MM.1S (cell line): ENCODE measurements at places on chromosomes 1 and 21.
A peak's percentile ranks its signal among the peaks of the same experiment; 100 is the strongest.

DNA sequence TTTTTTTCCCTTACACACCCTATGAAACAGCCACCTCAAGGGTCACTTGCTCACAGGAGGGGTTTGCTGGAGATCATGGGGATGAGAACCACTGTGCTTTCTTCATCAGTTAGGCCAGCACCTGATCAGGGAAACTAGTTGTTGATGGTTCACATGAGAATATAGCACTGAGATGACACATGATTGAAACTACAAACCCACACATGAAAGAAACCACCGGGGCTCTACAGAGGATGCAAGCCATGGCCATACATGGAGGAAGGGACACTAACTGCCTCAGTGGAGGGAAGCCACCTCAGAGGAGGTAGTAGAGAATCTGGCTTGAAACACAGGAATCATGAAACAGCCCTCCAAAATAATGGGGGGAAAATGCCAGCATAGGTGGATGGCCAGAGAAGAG is 63.2 kb downstream of the PRKAB2 start:
- no peak for DNase-seq

DNA sequence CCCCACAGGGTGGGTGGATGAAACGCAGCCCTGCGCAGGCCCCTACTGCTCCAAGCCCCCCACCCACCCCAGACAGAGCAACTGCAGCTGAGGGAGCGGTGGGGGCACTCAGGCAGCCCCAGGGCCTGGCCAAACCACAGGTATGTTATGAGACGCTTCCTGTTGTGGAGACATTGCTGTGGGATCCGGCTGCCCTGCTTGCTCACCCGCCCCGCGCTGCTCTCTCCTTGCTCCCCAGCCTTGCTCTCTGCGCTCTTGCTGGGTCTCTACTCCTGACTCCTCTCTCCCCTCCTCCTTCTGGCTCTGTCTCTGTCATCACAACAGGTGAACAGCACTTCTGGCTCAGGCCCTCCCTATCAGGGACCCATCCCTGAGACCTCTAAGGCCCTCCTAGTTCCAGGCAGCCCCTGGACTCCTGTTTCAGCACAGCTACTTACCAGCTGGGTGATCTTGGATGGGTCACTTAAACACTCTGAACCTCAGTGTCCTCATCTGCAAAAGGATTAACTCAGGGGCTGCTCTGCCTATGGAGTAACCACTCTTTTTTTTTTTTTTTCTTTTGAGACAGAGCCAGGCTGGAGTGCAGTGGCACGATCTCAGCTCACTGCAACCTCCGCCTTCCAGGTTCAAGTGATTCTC is 15.9 kb downstream of the COL8A2 start:
- no peak for DNase-seq

- DNase-seq = no peak
Measured at GRCh38 chr1:56696663-56697062, 51.5 kb downstream of the PRKAA2 start.

- DNase-seq = no peak
Measured at GRCh38 chr1:183027791-183028190, 4.6 kb downstream of the LAMC1 start.

- no peak for DNase-seq
Measured at GRCh38 chr1:240508201-240508600, 103.8 kb downstream of the GREM2 start.

- no peak for DNase-seq
Measured at GRCh38 chr1:229509576-229509975, 1.4 kb upstream of the NUP133 start.

GRCh38 chr1:4733446-4734177 is 79.2 kb downstream of the AJAP1 start:
- no peak for DNase-seq

GRCh38 chr1:245872475-245872874 is 634.6 kb downstream of the SMYD3 start:
- DNase-seq = no peak

GRCh38 chr1:43532716-43533115 is 2.0 kb downstream of the PTPRF start:
- no peak for DNase-seq

DNA sequence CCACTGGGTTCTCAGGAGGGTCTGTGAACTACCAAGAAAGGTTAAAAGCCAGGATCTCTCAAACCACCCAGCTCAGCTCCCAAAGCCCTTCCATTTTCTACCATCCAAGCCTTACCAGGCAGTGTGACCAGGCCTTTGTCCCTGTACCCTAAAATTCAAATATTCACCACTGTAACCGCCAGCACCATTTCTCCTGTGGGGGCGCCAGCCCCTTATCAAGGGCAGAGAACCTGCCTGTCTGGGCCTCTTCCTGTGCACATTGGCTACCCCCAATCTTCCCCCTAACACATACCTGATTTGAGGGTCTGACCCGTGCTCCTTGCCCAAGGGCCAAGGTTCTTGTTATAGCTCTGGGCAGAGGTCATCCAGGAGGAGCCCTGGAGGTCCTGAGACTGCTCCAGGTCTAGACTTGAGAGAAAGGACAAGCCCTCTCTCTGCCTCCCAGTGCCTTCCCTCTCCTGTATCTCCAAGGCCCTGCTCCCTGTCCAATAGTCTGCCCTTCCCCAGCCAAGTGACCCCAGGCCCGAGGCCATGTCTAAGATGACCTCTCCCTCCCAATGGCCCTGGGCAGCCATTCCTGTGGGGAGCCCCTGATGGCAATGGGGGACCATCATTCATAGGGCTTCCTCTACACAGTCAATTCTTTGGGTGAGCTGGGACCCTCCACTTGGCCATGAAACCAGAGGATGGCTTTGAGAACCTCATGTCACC is 78.5 kb downstream of the FHAD1 start:
- no peak for DNase-seq

GRCh38 chr1:199109160-199109559 is 470.3 kb downstream of the PTPRC start:
- DNase-seq = no peak

DNA sequence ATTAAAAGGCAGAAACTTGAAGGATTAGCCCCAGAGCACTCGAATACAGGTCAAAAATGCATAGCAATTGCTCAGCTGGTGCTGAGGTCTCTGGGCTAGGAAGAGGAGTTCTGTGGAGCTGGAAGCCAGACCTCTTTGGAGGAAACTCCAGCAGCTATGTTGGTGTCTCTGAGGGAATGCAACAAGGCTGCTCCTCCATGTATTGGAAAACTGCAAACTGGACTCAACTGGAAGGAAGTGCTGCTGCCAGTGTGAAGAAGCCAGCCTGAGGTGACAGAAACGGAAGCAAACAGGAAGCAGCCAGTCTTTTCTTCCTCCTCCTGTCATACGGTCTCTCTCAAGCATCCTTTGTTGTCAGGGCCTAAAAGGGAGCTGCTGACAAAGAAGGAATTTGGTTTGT is 233.4 kb upstream of the FGGY start:
- DNase-seq = no peak

DNA sequence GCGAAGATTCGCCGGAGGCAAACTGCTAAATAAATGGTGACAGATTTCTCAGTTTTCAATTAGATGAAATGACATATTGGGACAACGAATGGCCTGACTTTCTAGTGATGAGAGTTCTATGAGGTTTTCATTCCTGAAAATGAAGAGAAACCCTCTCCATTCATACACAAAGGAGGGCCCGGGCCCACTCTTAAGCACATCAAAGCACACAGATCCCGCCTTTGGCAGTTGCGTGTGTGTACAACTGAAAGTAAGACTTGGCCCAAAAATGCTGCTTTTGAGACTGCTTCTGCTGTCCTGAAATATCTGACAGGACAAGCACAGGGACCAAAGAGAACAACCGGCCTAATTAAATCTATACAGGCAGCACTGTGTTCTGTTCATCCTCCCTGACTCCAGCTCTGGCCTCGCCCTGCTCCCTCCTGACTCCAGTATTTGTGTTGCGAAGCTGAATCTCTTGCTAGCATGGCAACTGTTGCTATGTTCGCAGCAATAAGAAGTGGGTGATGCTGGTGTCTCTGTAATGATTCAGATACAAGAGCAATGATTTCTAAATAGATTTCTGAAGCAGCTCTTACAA is 7.4 kb downstream of the LRRC53 start:
- no peak for DNase-seq

GRCh38 chr1:94022471-94023189 is 98.3 kb downstream of the ABCA4 start:
- DNase-seq = no peak

- DNase-seq = peak; percentile 39
Measured at GRCh38 chr1:145846201-145846612, 777 bp downstream of the NUDT17 start.

DNA sequence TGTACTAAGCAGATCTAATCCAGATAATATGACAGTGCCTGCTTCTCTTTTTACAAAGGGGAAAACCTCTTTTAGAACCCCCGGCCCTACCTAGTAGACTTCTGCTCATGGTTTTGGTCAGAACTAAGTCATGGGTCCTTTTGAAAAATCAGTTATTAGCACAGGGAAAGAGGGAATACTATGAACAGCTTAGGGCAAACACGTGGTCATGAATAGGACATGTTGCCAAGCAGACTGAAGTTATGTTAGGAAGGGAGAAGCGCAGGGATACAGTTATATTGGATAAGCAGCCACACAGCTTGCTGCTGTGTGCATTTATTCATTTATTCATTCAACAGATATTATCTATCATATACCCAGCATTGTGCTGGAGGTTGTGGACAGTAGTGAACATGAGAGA is 25.3 kb upstream of the IGSF3 start:
- no peak for DNase-seq

GRCh38 chr1:12336413-12336812 is 106.6 kb downstream of the VPS13D start:
- DNase-seq = no peak

GRCh38 chr1:67827688-67828087 is 5.6 kb downstream of the GNG12 start:
- DNase-seq = no peak

GRCh38 chr1:98660940-98661543 is 479 bp upstream of the SNX7 start:
- no peak for DNase-seq

DNA sequence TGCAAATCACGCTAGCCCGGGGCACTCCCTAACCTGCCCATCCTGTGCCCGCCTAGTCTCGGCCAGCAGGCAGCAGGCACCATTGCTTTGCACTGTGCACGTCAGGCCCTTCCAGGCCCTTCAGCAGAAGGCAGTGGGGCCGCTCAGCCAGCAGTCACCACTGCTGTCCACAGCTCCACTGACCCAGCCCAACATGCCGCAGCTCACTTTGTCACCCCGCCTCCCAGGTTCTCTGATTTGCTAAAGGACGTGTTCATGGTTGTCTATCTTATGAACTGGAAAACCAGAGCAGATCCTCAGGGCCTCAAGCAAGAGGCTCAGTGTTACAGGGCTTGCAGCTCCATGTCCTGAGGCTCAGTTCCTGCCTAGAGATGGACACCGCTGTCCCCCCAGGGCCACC is 14.2 kb upstream of the SPOCD1 start:
- DNase-seq = no peak

DNA sequence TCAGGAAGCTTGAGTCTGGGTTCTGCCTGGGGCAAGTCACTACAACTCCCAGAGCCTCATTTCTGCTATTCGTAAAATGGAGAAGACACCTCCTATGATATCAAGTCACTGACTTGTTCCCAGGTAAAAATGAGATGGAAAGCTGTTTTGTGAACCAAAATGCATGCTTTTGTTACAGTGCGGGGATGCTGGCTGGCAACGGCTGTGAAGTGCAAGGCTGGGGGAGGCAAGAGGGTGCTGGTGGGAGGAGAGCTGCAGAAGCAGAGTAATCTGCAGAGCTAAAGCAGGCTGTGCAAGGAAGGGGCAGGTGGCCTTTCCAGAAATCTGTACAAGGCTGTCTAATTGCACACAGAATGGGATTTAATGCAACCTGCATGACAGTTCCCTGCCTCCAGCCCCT is 150.9 kb downstream of the CNIH3 start:
- DNase-seq = no peak

GRCh38 chr1:61000327-61000726 is 82.0 kb upstream of the NFIA start:
- DNase-seq = no peak

DNA sequence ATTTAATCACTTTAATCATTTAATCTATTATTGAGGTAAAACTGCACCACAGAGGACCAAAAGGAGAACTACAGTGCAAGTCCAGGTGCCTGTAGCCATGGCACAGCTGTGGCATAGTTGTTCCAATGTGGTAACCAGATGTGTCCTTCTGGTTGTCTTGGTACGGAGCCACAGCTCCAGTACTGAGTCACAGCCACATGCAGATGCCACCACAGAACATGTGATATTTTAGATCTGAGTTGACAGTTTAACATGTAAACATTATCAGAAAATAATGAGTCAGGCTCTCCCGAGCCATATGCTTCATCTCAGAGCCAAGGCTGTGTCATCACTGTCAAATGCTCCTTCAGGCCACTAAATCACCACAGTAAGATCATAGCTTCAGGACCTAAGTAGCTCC is 56.4 kb upstream of the RGS7 start:
- no peak for DNase-seq

DNA sequence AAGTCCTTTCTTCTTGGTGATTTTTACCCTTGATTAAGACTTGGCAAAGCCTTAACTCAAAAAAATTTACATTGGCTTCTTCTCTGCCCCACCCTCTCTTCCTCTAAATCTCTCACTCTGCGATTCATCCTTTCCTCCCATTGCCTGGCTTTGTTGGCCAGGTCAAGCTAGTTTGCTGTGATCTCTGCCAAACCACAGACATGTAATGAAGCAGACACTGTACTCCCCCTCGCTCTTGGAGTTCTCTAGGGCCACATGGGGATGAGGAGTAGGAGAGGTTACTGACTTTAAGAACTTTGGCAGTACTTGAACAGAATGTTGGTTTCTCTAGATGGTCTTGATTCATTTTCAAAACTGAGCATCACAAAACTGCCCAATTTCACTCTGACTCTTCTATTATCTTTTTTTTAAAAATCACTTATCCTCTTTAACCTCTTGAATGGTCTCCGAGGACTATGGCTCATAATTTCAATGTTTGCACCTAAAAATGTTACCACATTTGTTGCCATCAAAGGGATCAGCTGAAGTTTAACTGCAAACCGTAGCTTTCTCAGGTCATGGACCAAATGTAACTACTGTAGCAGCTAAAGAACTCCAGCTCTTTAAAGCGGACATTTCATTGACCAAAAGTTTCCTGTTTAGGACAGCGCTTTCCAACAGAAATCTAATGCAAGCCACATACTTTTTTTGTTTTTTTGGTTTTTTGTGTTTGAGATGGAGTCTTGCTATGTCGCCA is 62.7 kb upstream of the IPO9 start:
- DNase-seq = no peak

DNA sequence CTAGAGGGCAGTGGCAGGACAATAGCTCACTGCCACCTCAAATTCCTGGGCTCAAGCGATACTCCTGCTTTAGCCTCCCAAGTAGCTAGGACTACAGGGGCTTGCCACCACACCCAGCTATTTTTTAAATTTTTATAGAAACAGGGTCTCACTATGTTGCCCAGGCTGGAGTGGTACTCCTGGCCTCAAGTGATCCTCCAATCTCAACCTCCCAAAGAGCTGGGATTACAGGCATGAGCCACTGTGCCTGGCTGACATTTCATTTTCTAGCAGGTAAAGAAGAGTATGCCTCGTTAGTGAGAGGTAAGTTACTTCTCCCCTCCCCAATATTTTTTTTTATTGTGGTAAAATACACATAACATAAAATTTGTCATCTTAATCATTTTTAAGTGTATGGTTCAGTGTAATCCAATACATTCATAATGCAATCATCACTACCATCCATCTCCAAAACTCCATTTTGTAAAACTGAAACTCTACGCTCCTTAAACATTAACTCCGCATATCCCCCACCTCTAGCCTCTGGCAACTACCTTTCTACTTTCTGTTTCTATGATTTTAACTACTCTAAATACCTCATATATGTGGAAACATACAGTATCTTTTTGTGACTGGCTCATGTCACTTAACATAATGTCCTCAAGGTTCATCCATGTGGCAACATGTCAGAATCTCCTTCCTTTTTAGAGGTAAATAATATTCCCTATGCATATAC is 22.4 kb downstream of the ZZZ3 start:
- DNase-seq = no peak
